ENCODE measurements at places on chromosomes 5 and 9.
A peak's percentile ranks its signal among the peaks of the same experiment; 100 is the strongest.

DNA sequence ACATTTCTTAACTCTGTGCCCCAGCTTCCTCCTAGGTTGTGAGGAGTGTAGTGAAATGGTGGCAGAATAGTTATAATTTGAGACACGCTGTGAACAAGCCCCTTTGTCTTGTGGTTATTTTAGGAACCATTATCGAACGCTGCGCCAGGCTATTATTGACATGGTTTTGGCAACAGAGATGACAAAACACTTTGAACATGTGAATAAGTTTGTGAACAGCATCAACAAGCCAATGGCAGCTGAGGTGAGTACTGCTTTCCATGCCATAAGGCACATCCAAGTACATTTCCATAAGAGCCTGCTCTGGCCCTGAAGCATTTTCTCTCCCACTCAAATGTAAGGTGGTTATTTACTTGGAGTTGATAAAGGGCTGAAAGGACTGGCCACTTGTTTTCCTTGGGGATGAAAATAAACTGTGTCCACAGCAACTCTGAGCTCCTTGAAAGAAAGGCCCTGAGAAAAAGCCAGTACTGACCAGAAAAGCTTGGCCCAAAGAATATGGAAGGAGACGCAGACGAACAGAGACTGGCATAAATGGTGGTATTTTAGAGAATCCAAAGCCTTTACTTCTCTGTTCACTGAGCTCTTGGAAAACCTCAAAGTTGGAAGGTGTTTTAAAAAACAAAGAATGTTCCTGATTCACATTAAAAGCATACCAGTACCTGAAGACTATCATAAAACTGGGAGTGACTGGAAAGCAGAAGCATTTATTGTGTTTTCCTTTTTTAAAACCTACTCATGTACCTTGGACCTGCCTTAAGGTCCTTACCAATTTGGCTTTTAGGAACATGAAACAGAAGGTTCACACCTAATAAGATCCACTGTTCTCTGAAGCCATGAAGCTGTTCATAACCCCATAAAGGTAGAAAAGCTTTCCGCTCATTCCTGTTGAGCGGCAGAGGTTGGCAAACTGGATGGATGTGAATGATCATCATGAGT, 72.2 kb downstream of the WDR41 start:
- no peak for DNase-seq

- no peak for DNase-seq
Observed at GRCh38 chr9:27078685-27079084, 30.3 kb upstream of the TEK start.

DNA sequence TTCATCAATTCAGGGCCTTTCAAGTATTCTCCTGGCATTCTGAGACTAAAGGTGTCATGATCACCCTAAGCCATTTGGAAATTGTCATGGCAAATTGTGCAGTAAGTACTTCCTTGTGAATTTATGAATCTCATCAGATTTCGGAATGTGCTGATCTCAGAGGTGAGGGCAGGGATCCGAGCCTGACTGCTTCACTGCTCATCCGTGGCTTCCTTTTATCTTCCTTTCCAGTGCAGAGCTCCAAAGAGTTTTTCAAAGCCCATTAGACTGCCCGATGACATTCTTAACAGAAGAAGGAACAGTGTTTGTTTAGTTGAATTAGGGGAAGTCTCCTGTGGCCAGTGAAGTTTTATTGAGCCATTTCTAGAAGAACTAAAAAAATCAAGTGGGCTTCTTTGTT, 182.8 kb upstream of the GDNF start:
- no peak for DNase-seq

GRCh38 chr5:57488215-57488955, 5.8 kb upstream of the ACTBL2 start:
- peak; percentile 25 for DNase-seq

All from GM03348 (cell line).